ENCODE measurements at places on chromosomes 3 and 15.

GRCh38 chr3:5503136-5503535 is 315.6 kb downstream of the EDEM1 start:
- no peak for DNase-seq

DNA sequence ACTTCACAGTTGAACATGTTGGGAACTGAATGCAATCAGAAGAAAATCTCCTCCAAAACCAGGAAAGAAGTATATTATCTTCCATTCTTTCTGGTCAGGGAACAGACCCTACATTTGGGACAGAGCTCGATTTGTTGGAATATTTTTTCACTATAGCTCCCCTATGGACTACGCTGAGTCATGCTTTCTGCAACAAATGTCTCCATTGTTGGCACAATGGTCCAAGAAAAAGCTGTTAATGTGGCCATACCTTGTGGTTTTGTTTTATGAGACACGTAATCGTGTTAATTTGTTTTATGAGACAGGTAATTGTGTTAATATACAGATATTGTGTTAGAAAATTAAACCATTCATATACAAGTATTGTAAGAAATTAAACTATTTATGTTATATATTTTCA is 101.4 kb downstream of the TGFBR2 start:
- no peak for DNase-seq

DNA sequence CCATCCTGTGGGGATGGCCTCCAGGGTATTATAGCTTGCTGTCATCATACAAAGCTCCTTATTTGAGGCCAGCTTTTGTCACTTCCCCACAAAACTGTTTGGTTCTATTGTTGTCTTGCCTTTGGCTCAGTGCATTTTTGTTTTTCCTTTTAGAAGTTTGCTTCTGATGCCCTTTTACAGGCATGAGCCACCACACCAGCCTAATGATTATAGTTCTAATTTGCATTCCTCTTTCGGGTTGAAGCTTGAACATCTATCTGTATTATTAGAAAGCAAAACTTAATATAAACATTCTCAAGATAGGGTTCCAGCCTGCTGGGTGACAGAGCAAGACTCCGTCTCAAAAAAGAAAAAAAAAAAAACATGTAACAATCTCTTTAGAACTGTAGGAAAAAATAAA is 39.8 kb downstream of the SMARCC1 start:
- DNase-seq, result no peak

DNA sequence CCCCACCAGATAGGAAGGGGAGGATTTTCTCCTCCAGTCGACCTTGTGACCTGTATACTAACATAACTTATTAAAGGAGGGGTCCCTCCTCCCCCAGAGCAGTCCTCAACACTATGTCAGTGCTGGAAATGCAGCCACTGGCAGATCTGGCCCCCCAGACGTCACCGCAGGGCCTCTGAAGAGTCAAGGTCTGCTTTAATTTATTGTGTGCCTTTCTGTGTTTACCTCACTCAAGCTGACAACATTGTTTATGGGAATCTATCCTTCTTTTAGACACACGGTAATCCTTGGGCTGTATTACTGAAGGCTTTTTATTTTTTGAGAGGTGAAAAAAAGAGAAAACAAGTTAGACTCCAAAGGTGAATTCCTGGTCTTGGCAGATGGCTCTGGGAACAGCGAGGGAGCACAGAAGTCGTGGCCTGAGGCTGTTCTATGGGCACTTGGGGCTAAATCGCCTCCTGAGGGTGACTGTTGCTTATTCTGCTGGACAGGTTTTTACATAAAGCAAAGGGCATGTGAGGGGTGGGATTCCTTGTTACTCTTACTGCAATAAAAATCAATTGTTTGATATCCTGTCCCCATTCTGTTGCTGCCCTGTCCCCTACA is 13.5 kb upstream of the NR2C2 start:
- DNase-seq, result no peak

GRCh38 chr3:188006726-188007393 is 147.1 kb upstream of the LPP start:
- no peak for DNase-seq

GRCh38 chr3:188575501-188575900 is 421.5 kb downstream of the LPP start:
- no peak for DNase-seq

- no peak for DNase-seq
These were observed 29.3 kb upstream of the TRAK1 start for GRCh38 chr3:42061713-42062380.

Data from stimulated activated CD4-positive, alpha-beta T cell treated with anti-CD3 and anti-CD28 coated beads, TNF-alpha, amount 100 ng/mL, for 48 hours (primary cell).